ENCODE measurements at places on chromosomes 12 and 14. TPM values are rescaled to one million over a fixed set of nuclear protein-coding genes. Genes with fewer than 3 reads are reported as not detected.
A peak's percentile ranks its signal among the peaks of the same experiment; 100 is the strongest.

- peak; percentile 74 for DNase-seq
Observed at GRCh38 chr12:30806989-30807694, 52.4 kb upstream of the CAPRIN2 start.

- peak; percentile 68 for DNase-seq
Observed at GRCh38 chr14:75561013-75561432, 17.4 kb upstream of the FLVCR2 start.

- DNase-seq, result no peak
Observed at GRCh38 chr14:99810559-99810874, 17.3 kb downstream of the EML1 start.

GRCh38 chr14:94132285-94132887 lies 3.0 kb upstream of the IFI27L2 start:
- DNase-seq, result peak; percentile 71

TPPP2 gene
- not detected for total RNA-seq

DNA sequence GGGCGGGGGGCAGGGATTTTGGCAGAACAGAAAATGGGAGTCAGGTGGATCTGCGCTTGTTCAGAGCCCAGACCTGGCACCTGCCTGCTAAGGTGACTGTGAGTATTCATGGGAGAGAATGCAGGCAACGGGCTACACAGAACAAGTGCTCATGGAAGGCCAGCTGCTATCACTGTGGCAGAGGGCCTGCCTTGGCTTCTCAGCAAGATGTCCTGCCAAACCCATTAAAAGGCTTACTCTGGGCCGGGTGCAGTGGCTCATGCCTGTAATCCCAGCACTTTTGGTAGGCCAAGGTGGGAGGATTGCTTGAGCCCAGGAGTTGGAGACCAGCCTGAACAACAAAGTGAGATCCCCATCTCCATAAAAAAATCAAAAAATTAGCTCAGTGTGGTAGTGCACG lies 21.0 kb downstream of the DIO3 start:
- no peak for DNase-seq

SRGAP1 gene
- total RNA-seq, result 3.7 TPM

DNA sequence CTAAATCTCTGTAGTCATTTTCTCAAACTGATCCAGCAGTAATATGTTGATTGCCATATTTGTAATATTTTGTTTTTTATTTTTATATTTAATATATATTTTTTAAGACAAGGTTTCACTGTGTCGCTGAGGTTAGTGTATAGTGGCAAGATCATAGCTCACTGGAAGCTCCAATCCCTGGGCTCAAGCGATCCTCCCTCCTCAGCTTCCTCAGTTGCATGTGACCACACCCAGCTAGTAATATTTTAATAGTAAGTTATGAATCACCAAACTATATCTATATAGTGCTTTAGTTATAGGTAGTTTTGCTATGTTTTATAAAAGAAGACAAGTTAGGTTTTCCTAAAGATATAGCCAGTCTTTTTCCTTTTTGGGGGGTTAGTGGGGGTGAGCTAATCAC lies 22.0 kb upstream of the LRIG3 start:
- DNase-seq, result no peak

ANKLE2 gene
- 87.2 TPM for total RNA-seq

GRCh38 chr14:94676495-94677185 lies 64.4 kb downstream of the SERPINA3 start:
- DNase-seq, result no peak

- no peak for DNase-seq
Observed at GRCh38 chr12:56980941-56981530, 23.6 kb upstream of the RDH16 start.

TGFB3 gene
- total RNA-seq, result 3.2 TPM

DNA sequence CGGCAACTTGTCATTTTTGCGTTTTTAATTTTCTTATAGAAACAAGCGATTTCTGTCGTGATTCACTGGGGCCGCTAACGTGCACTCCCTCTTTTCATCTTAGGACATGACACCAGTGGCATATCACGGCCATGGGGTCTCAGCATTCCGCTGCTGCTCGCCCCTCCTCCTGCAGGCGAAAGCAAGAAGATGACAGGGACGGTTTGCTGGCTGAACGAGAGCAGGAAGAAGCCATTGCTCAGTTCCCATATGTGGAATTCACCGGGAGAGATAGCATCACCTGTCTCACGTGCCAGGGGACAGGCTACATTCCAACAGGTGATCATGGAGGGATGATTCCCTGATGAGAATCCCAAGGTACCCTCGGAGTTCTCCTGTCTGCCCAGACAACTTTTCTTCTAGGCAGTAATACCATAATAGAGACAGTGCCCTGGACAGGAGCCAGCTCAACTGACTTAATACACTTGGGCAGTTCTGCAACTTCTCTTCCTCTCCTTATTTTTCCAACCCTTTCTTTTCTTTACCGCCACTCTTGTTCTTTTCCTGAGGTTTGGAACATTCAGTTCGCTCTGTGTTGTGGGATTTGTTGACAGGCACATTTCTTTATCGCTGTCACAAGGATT lies 821 bp downstream of the TMEM106C start:
- no peak for DNase-seq

THTPA gene
- total RNA-seq, result 17.4 TPM

CNTN1 gene
- total RNA-seq, result not detected

DNA sequence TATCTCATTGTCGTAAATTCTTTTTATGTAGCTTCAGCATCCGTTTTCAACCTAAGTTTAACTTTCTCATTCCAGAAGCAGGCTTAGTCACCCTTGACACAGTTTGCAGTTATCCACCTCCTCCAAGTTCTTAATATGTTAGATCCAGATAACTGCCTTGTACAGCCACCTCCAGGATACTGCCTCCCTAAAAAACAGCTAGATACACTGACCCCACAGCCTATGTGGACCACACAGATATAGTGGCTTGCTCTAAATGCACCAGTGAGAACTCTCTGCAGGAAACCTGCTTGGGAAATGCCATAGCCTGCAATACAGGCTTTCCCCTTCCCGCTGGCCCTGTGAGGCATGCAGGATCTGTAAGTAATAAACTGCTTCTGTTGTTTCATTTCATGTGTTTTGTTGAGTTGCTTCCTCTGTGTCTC lies 11.1 kb upstream of the RTL1 start:
- DNase-seq, result no peak

GRCh38 chr14:70245026-70245425 lies 56.3 kb upstream of the SLC8A3 start:
- no peak for DNase-seq

KLRG1 gene
- total RNA-seq, result 0.19 TPM

GRCh38 chr14:100341301-100342031 lies 18.3 kb downstream of the SLC25A47 start:
- DNase-seq, result peak; percentile 59

TPH2 gene
- total RNA-seq, result not detected

- DNase-seq, result no peak
Observed at GRCh38 chr12:17079251-17079909, 473.4 kb upstream of the LMO3 start.

GRCh38 chr14:103286460-103286859 lies 47.6 kb upstream of the EIF5 start:
- no peak for DNase-seq

DNA sequence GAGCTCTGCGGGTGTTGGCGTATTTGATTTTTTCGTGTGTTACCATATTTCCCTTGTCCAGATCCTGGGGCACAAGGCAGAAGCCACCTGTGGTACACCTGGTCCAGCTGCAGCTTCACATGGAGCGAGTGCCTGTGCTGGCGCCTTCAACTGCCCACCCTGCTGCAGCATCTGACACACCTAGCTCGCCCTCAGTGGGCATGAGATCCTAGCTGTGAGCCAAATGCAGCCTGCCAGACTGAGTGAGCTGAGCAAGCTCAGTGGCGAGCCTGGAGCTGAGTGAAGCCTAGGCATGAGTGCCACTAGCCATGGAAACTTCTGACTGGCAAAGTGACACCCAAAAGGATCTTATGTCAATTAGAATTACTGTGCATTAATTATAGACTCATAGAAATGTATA lies 1226.8 kb upstream of the FLRT2 start:
- DNase-seq, result no peak

PLEKHD1 gene
- total RNA-seq, result not detected

CACNA2D4 gene
- not detected for total RNA-seq

PLBD1 gene
- 0.06 TPM for total RNA-seq

GRCh38 chr14:90426663-90427062 lies 29.8 kb downstream of the CALM1 start:
- no peak for DNase-seq

ABHD4 gene
- 9.8 TPM for total RNA-seq

DNA sequence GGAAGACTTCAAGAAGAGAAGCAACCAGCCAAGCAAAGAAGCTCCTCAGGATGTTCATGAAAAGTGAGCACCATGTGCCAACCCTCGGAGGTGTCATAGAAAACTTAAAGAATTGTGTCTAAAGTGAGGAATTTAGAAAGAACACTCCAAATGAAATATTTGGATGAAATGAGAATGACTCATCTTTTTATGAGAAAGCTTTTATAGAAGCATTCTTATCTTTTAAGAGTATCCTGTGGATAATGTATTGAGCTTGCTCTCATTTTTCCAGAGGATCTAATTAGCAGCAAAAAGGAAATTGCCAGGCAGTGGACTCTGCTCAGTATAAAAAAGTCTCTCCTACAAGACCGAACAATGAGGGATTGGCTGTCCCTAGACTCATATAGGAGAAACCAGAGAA lies 454.9 kb downstream of the LRIG3 start:
- DNase-seq, result peak; percentile 36

GRCh38 chr12:117498256-117498655 lies 136.8 kb upstream of the NOS1 start:
- DNase-seq, result no peak

RERGL gene
- total RNA-seq, result not detected

- DNase-seq, result no peak
Observed at GRCh38 chr14:69667938-69668335, 56.5 kb downstream of the SUSD6 start.

DNA sequence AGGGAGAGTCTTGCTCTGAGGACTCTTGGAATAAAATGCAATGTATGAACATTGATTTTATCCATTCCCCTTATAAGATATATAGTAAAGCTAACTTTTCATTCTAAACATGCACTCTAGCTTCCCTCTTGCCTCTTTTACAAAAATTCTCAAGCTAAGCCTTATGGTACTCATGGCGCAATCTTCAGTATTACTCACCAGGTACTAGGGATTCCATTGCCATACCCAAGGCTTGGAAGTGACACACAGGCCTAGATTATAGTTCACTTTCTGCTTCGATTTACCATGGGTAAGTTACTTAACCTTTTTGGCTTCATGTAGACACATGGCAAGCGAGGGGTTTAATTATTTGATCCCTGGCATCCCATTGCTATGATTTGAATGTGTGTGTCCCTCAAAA lies 331.5 kb downstream of the LRIG3 start:
- peak; percentile 58 for DNase-seq

IAPP gene
- total RNA-seq, result not detected

DNA sequence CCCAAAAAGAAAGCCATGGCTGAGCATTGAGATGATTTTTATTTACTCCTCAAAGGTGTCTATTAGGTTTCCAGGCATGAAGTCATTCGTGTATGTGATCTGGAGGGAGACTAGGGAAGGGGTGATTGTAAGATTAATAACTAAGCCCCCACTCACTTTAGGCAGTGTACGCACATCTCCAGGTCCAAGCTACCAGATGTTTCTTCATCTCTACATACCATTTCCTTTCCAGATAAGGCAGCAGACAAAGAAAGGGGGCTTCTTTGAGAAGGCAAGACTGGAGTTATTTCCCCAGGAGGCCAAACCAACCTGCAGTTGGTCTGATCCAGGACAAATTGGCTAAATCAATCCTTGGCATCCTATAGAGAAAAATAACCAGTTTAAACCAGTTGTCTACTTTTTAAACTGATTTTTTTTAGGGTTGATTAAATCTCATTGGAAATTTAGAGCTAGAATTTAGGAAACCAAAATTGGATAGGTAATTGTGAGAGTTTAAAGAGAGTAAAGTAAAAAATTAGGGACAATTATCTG lies 3.9 kb downstream of the HOXC13 start:
- no peak for DNase-seq

- no peak for DNase-seq
Observed at GRCh38 chr12:87310126-87310525, 719.1 kb downstream of the C12orf50 start.

CCDC175 gene
- not detected for total RNA-seq

DNA sequence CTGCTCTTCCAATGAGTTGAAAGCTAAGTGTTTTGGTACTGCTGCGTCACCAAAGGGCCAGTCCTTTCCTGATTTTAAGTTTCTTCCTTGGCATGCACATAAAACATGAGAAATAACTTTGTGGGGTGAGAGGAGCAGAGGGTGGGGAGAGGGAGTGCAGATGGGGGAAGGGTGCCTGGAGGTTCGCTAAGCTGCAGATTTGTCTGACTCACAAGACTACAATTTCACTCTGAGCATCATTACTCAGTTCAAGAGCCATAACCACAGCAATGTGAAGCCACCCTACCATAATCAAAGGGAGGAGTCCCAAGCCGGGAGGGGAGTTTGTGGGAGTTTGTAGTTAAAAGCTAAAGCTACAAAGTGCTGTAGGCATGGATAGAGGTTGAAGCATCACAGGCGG lies 136.1 kb downstream of the ANO2 start:
- peak; percentile 69 for DNase-seq

SOCS4 gene
- 33.9 TPM for total RNA-seq

- no peak for DNase-seq
Observed at GRCh38 chr12:123151457-123152454, 866 bp upstream of the PITPNM2 start.

CD9 gene
- 38.3 TPM for total RNA-seq

Measured in LHCN-M2 (cell line).